ENCODE measurements at places on chromosomes 7 and 10.

GRCh38 chr10:92901819-92902251, 53.5 kb downstream of the EXOC6 start:
- no peak for DNase-seq

- no peak for DNase-seq
These were observed 54.2 kb upstream of the CAMK2B start for GRCh38 chr7:44379366-44380188.

DNA sequence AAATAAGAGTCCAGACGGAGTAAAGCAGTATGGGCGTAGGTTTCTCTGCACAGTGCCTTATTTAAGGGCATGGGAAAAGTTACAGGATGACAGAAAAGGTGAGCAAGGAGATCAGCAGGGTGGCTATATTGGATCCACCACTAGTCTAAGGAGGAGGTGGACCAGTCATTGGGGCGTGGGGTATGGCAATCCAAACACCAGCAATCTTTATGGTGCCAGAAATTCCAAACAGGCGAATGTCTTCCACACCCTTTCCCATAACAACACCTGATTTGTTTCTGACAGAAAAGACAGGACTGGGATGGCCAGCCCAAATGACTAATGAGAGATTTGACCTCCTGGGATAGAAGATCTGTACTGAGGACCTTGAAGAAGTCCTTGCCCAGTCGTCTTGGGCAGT, 181.8 kb upstream of the MBL2 start:
- DNase-seq: no peak

GRCh38 chr10:130403153-130404075, 267.2 kb downstream of the GLRX3 start:
- DNase-seq: no peak

GRCh38 chr10:131648386-131649020, 252.3 kb upstream of the PPP2R2D start:
- no peak for DNase-seq

- DNase-seq: no peak
These were observed 48.1 kb upstream of the GLCCI1 start for GRCh38 chr7:7920481-7920880.

DNA sequence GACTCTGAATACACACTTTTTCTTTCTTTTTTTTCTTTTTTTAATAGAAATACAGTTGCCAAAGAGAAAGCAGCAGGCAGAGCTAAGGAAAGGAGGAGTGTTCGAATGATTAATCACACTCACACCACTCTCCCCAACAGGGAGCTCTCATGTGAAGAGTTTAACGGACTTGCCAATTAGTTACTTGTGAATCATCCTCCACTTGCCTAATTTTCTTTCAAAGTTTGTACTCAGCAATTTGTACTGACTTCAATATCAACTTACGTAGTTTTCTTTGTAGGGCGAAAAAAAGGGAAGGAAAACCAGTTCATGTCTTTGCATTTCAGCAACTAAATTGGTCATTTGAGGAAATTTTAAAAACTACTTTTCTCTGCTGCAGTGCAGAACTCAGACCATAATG, 109.2 kb downstream of the PIP4K2A start:
- DNase-seq: no peak

- DNase-seq: no peak
These were observed 147.2 kb downstream of the NSUN6 start for GRCh38 chr10:18504161-18504560.
